T-helper 2 cell (primary cell): ENCODE measurements at places on chromosomes 1 and 21.

DNA sequence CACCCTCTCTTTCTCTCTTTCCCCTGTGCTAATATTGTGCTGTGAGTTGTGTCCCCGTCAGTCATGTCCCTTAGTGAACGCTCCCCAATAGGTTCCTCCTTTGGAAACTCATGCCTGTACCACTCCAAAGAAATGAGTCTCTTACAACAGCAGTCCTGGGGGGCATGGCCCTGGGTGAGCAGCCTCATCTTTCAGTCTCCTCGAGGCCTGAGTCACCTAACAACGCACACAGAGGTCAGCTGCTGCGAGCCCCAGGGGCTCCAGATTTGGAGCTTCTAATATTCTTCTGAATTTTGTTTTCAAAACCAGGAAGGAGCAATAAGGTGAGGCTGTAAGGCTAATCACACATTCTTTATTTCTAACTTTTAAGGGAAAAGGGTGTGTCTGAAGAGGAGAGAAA lies 30.5 kb upstream of the ZBTB8A start:
- DNase-seq: no peak

DNA sequence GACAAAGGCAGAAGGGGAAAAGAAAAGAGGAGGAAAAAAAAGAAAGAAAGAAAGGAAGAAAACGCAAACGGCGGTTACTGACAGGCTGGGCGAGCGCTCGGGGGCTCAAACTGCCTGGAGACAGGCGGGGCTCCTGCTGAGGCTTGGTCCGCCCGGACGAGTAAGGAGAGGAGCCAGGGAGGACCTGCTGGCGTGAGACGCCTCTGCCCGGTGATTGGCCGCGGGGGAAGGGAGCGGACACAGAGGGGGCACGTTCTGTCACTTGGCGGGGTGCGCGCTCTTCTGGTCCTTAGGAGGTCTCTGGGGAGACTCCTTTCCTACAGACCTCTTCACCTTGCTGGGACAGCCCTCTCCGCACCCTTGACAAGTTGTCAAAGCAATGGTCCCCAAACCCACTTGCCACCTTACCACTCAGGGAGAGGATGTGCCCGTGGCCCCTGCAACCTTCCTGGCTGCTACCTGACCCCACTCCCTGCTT lies 791 bp upstream of the PIK3R3 start:
- DNase-seq: no peak

- DNase-seq: no peak
Measured at GRCh38 chr1:230170153-230170547, 103.1 kb downstream of the GALNT2 start.

GRCh38 chr1:56547977-56548376 lies 31.4 kb downstream of the PLPP3 start:
- DNase-seq: no peak

DNA sequence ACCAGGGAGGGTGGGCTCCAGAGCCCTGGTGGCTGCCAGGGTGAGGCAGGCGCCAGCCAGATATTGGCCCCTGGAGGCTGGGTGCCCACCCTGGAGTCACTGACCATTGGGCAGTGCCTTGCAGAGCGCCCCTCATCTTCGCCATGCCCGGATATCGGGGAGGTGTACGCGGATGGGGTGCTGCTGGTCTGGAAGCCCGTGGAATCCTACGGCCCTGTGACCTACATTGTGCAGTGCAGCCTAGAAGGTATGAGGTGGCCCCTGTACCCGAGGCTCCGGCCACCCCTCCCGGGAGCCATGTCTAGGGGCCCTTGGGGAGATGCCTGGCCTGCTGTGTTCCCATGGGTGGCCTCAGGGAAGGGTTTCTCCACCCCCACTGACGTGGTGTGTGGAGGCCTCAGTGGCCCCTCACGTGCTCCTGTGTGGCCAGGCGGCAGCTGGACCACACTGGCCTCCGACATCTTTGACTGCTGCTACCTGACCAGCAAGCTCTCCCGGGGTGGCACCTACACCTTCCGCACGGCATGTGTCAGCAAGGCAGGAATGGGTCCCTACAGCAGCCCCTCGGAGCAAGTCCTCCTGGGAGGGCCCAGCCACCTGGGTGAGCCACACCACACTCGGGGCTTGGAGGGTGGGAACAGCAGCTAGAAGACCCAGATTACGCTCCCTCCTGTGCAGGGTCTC lies 30.9 kb downstream of the TRIM11 start:
- peak; percentile 2 for DNase-seq

DNA sequence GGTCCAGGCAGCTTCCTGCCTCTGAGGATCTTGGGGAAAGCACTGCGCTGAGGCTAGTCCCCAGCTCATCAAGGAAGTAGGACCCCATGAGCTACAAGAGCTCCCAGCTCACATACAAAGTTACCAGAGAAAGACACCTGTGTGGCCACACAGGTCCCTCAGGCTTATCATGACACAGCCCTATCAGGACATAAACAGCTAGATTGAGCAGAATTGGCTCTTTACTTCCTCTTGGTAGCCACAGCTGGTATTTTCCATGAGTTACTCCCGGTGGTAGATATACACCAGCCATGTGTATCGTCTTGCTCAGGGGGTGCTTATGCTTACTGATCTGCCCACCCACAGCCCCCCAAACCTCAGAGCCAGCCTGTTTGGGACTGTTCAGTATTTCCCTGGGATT lies 1.2 kb downstream of the LENEP start:
- no peak for DNase-seq

- no peak for DNase-seq
Measured at GRCh38 chr1:34683616-34684015, 71.2 kb upstream of the GJB5 start.

DNA sequence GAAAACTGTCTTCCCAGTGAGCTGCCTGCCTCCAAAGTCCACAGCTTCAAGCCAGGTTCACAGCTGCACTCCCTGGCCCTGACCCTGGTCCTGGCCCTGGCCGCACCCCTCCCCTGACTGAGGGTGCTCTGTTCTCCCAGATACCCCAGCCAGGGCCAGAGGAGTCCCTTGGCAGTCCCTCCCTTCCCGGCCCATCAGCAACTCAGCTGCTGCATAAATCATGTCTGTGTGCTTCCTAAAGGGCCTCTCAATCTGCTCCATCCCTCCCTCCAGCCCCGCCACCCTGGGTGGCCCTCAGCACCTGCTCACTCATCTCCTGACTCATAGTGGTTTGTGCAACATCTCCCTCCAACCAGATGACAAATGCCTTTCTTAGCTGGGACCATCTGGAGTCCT lies 24.8 kb upstream of the C1orf174 start:
- DNase-seq: no peak

- no peak for DNase-seq
Measured at GRCh38 chr1:225319871-225320270, 108.0 kb downstream of the LBR start.

DNA sequence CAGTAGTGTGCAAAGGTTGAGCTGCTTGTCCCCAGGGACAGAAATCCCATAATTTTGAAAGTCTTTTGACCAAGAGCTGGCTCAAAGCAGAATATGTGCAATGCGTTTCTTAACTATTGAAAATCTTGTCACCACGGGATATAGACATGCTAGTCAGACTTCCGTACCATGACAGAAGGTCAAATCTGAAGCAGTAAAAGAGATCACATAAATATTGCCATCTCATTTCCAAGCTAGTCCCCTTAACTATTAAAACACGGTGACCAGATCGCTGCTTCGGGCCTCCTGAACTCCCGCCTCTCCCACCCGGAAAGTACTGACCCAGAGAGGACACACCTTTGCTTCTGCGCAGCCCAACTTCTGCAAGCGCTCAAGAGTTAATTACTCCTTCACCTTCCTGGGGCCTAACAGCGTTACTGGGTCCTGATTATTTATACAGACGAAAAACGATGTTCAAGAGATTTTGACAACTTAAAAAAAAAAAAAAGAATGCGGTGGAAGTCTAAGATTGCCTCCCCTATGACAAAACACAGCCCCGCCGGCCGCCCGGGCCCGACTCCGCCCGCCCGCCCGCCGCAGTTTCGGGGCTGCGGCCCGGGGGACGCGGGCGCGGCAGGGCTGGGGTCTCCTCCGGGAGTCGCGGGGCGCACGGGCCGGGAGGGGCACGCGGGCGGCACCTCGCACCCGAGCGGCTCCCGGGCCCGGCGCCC lies 692 bp downstream of the SORT1 start:
- DNase-seq: no peak

DNA sequence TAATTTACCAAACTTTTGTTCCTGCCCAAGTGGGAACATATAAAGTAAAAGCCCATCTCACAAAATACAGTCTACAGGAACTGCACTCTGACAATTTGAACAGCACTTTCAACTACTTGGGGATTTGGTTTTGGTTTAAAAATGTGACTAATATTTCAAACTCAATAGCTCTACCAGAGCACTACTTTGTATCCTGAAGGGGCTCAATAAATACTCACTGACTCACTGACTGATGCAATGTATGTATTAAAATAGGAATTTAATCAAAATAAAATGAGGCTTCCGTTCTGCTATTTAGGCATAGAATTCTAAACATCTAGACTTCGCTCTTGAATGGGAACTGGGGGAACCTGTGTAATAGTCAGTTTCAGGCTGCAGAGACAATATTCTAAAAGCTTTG lies 21.9 kb downstream of the EFCAB14 start:
- no peak for DNase-seq

GRCh38 chr1:209756615-209757445 lies 977 bp downstream of the TRAF3IP3 start:
- DNase-seq: peak; percentile 66

DNA sequence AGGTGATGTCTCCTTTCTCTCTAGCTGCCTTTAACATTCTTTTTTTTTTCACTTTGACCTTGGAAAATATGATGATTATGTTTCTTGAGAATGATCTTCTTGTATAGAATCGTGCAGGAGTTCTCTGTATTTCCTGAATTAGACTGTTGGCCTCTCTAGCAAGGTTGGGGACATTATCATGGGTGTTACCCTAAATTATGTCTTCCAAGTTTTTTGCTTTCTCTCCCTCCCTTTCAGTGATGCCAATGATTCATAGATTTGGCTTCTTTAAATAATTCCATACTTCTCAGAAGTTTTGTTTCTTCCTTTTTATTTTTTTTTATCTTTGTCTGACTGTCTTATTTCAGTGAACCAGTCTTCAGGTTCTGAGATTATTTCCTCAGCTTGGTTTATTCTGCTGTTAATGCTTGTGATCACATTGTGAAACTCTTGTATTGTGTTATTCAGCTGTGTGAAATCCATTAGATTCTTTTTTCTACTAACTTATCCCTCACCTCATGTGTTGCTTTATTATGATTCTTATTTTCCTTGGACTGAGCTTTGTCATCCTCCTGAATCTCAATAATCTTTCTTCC lies 268.4 kb upstream of the NRIP1 start:
- no peak for DNase-seq
